Kidney (tissue), 22 donors: ENCODE measurements at places on chromosomes 5 and 9.

DNA sequence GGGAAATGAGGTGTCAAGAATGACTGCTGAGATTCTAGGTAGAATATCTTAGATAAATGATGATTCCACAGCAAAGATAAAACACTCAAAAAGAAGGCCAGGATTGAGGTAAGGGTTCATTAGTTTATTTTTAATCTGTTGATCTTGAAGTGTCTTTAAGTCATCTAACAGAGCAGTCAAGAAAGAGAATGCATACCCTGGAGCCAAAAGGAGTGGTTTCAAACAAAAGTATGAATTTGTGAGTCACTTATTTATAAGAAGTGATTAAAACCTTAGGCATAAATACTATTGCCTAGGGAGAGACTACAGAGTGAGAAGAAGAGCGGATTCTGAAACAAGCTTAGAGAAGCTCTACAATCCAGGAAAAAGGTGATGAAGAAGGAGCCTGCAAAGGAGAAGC, 541.0 kb downstream of the DTWD2 start:
- no peak for DNase-seq

DNA sequence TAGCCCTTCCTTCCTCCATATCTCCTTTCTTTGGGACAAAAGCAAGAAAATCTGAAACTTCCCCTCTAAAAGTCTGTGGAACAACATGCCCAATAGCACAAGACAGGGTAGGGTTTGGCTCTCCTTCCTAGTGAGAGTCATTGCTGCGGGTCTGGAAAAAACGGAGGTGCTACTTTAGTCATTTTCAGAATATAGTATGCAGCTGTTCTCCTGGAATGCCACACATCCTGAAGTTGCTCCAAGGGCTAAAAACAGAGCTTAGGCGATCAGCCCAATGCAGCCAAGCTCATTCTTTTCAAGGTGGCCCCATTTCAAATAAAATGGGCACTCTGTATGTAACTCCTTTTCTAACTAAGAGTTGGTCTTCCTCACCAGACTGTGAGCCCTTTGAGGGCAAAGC, 39.5 kb upstream of the MYOT start:
- DNase-seq = no peak

GRCh38 chr9:125436613-125437443, 175.2 kb downstream of the GAPVD1 start:
- no peak for DNase-seq

DNA sequence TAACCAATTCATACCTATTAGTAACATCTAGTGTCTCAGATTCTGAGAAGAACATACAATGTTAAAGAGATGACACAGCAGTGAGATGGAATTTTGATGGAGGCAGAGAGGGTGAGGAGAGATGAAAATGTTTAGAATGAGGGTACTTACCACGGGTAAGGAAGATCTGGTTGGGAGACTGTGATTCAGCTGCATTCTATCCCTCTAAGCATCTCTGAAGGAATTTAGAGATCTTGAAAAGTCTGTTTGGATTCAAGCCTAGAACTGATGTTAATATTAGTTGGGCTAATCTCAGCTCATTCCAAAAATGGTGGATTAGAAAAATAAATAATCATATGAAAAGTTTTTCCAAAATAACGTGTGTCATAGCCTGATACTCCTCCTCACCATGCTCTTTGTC, 191.5 kb upstream of the CLINT1 start:
- no peak for DNase-seq

- no peak for DNase-seq
Observed at GRCh38 chr9:131731237-131731636, 8.6 kb downstream of the RAPGEF1 start.

DNA sequence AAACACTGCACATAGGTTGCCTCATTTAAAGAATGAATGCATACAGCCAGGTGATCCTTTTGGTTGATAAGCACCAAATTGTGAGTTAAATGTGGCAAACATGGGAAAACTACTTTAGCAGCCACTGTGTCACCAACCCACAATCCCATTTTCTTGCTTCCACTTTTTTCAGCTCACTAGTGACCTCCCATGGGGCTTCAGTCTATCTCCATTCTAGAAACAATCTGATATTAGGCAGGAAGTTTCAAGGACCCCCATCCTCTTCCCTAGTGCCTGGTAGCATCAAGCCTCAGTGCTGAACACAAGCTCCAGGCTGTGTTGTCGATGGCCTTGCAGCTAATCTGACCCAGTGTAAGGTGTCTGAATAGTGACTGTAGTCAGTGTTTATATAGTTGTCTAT, 66.2 kb downstream of the PLPPR1 start:
- DNase-seq = no peak

GRCh38 chr9:12604164-12604821, 88.9 kb upstream of the TYRP1 start:
- no peak for DNase-seq

- DNase-seq = no peak
Observed at GRCh38 chr5:33738967-33739366, 152.8 kb downstream of the ADAMTS12 start.

- no peak for DNase-seq
Observed at GRCh38 chr5:93632327-93632726, 49.3 kb downstream of the NR2F1 start.

GRCh38 chr5:61767231-61768080, 435.4 kb downstream of the ZSWIM6 start:
- no peak for DNase-seq

DNA sequence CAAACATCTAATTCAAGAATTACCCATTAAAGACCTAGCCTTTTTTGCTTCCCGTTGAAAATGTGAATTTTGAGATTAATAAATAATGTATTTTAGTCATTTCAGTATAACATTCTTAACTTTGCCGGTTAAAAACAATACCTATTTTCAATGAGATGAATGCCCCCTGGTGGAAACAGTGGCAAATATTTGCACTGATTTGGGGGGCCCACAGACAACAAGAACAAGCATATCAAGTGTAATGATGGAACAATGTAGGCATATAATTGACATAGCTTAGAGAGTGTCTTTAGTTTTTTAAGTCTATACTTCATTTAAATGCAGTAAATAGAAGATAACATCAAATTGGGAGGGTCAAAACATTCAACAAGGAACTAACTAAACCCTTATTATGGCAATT, 111.9 kb downstream of the NTRK2 start:
- peak; percentile 38 for DNase-seq

DNA sequence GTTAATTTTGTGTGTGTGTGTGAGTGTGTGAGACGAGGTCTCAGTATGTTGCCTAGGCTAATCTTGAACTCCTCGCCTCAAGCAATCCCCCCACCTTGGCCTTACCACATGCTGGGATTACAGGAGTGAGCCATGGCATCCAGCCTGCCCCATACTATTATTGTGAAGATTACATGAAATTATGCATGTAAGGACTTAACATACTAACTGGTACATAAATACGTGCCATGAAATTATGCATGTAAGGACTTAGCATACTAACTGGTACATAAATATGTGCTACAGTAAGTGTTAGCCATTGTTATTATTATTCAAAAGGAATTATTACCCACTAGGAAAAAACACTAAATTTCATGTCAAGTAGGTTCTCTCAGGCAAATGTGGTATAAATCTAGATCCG, 16.2 kb downstream of the DMGDH start:
- no peak for DNase-seq

- DNase-seq = no peak
Observed at GRCh38 chr5:107467137-107467932, 203.4 kb downstream of the EFNA5 start.

- no peak for DNase-seq
Observed at GRCh38 chr5:113520429-113520828, 6.9 kb downstream of the YTHDC2 start.

DNA sequence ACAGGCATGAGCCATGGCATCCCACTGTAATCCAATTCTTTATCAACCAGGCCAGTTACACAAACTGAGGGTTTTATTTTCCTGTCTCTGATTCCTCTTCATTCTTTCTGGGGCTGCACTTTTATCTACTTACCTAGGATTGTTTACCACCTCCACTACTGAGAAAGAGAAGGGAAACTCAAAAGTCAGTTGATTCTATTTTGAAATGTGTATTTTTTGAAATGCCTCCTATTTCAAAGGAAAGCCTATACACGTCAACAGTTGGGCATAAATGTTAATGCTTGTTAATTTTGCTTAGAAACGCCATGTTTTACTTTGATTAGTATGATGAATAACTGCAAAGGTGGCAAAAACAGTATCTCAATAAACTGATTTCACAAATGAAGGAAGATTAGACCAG, 92.5 kb downstream of the MLLT3 start:
- no peak for DNase-seq

DNA sequence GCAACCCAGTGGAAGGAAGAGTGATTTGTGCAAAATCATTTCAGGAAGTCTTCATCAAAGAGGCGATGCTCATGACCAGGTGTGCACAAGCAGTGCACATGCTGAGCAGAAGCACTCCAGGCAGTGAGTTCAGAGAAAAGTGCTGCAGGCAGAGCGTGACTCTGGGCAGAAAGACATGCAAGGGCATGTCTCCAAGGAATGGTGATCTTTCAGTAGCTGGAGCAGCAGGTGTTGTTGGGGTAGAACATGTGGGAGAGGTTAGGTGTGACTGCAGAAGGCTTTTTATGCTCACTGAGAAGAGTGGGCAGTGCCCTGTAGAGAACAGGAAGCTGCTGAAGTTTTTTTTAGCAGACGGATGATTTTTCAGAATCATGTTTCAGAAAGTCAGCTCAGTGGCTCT, 545.4 kb upstream of the TLE4 start:
- DNase-seq = no peak

DNA sequence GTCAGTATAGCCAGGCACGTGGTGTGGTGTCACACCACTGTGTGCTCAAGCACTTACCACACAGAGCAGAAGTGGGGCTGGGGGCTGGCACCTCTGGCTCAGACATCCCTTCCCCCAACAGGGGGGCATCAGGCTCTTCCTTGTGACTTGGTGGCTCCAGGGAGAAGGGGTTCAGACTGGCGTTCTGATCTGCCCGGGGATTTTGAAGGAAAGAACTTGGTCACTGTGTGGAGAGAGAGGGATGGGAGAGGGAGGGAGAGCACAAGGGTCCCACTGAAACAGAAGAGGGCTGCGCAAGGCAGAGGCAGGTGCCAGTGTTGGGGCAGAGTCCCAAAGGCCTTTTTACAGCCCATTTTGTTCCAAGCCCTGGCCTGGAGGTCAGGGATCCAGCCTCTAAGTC, 109.7 kb upstream of the ALDH1B1 start:
- peak; percentile 12 for DNase-seq
